ENCODE measurements at places on chromosomes 4 and X. TPM values are rescaled to one million over a fixed set of nuclear protein-coding genes. Genes with fewer than 3 reads are reported as not detected.

The CXorf65 gene
- not detected for total RNA-seq

DNA sequence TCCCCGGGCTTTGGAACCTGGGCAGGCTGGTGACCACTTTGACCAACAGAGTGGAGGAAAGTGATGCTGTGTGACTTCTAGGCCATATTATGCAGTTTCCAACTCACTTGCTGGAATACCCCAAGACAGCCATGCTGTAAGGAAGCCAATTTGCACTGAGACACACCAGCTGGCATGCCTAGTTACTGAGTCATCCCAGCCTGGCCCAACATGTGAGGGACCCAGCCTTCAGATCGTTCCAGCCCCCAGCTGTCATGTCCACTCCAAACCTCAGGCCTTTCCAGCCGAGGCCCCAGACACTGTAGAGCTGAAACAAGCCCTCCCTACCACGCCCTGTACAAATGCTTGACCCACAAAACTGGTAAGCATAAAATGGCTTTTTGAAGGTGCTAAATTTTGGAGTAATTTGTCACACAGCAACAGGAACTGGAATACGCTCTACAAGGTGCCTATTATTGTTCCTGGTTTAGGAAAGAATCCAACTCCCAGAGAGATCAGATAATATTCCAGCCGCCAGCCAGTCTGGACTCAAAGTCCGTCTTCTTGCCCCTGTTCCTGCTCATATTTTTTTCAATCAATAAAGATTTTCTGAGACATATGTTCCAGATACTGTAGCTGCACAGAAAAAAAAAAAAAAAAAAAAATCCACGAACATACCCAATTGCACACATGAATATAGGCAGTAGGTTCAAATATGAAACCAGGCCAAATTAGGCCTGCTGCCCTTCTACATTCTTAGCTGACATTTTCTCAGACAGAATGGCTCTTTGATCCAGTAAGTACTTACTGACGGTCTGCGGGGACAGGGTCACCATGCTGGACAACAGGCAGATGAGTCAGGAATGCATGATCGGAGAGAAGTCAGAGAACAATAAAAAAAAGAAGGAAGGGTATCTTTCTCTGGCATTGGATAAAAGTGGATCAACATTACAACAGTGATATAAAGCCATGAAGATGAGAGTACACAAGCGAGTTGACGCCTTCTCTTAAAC lies 35.1 kb downstream of the SH3KBP1 start:
- H3K27me3 ChIP-seq = no peaks in the 10 kb centered on the region
- DNase-seq = no peak
- no peak overlapping the region for H3K27ac ChIP-seq
- peaks cover 11% of the 10 kb centered on the region for H3K4me1 ChIP-seq

GRCh38 chrX:84259868-84260267 lies 71.9 kb upstream of the RPS6KA6 start:
- H3K27ac ChIP-seq = no peak overlapping the region
- no peaks in the 10 kb centered on the region for H3K4me1 ChIP-seq
- no peak for DNase-seq
- H3K4me3 ChIP-seq = no peak overlapping the region

- H3K27ac ChIP-seq = no peak overlapping the region
- no peaks in the 10 kb centered on the region for H3K27me3 ChIP-seq
- H3K4me3 ChIP-seq = no peak overlapping the region
- DNase-seq = no peak
- no peaks in the 10 kb centered on the region for H3K36me3 ChIP-seq
Observed at GRCh38 chr4:11367371-11367770, 61.3 kb downstream of the HS3ST1 start.

Data from SJSA1 (cell line).